Right cardiac atrium (tissue), 5 donors: ENCODE measurements at places on chromosomes 3 and 15. TPM values are rescaled to one million over a fixed set of nuclear protein-coding genes. Genes with fewer than 3 reads are reported as not detected.

SLC12A8 gene
- polyA plus RNA-seq: 0.52 TPM

CHRD gene
- polyA plus RNA-seq: 12.1 TPM

GADL1 gene
- not detected for polyA plus RNA-seq

TPRG1 gene
- polyA plus RNA-seq: 2.1 TPM

SPATA12 gene
- 0.02 TPM for polyA plus RNA-seq

ACKR4 gene
- 7.2 TPM for polyA plus RNA-seq

LMAN1L gene
- 84.7 TPM for polyA plus RNA-seq

MYZAP gene
- polyA plus RNA-seq: 558 TPM

PLAAT1 gene
- polyA plus RNA-seq: 12.4 TPM

VEPH1 gene
- 0.25 TPM for polyA plus RNA-seq

DZIP1L gene
- 2.6 TPM for polyA plus RNA-seq

LRRC34 gene
- 2.9 TPM for polyA plus RNA-seq

GOLIM4 gene
- 33.5 TPM for polyA plus RNA-seq

CYP8B1 gene
- polyA plus RNA-seq: 0.02 TPM

CSPG5 gene
- polyA plus RNA-seq: 0.86 TPM

SLC28A2 gene
- polyA plus RNA-seq: not detected

ATP8B4 gene
- polyA plus RNA-seq: 3.0 TPM

TNFAIP8L3 gene
- polyA plus RNA-seq: 3.0 TPM

RLBP1 gene
- not detected for polyA plus RNA-seq
